ENCODE measurements at places on chromosomes 6 and 20.

DNA sequence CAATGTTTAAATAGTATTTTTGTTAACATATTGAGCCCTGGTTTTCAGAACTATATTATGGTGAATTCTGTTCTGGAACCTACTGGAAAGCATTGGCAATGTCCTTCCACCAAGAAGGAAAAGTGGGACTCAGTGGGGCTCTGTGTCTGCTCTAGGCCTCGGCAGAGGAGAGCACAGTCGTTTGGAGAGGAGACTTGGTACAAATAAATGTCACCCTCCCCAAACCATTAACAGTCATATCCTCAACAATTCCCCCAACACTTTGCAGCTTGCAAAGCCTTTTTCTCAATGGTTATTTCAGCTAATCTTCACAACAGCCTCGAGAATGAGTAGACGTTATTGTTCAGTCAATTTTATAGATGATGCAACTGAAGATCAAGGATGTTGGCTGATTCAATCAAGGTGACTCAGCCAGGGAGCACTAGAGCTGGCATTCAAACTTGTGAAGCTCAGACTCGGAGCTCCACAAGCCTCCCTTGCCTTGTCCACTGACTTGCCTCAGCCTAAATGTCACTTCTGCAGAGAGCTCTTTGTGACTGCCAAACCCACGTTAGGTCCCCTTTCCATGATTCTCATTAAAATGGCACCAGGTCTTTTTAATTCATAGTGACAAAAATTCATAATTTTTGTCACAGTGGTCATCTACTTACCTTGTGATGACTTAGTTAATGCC lies 60.6 kb downstream of the TOX2 start:
- DNase-seq, result peak; percentile 70

- DNase-seq, result no peak
Measured at GRCh38 chr6:38524436-38525145, 115.1 kb downstream of the BTBD9 start.

DNA sequence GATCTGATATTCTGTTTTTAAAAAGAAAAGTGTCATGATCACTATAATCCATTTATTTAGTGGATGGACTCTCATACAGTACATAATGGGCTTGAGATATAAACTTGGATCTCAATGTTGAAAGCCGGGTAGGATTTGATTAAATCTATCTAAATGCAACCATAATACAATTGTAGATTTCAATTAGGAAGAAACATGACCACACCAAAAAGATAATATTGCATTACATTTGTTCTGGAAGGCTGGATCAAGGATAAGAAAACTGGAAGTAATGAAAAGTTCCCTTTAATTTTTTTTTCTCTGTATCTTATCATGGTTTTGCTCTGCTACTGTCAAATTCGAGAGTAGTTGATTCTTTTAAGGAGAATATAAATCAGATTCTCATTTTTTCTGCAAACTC lies 51.3 kb upstream of the UFL1 start:
- no peak for DNase-seq

GRCh38 chr20:62370115-62370806 lies 3.1 kb upstream of the LAMA5 start:
- DNase-seq, result no peak

GRCh38 chr6:148682990-148683389 lies 63.8 kb upstream of the UST start:
- DNase-seq, result no peak

Measured in AG04450 (cell line).